ENCODE measurements at places on chromosomes 12 and 14.

DNA sequence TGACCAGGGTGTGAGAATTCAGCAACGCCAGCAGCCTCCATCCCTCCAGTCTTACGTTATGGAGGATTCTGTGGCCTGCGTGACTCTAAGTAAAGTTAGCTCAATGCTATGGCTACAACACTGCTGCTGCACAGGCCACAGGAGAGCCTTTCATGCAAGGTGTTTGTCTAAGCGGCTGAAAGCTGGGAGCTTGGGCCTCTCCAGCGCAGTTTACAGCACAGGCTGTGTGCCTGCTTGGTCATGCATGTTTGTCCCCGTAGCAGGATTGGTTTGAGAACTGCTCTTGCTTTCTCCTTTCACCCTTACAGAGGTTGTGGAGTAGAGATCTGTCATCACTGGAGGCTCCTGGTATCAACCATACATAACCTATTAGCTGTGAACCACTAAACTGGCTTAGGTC lies 113.1 kb upstream of the TMCC3 start:
- no peak for DNase-seq

- no peak for DNase-seq
These were observed 20.7 kb downstream of the FAIM2 start for GRCh38 chr12:49882851-49883464.

GRCh38 chr12:8844665-8845064 lies 22.2 kb downstream of the A2ML1 start:
- DNase-seq = no peak

- no peak for DNase-seq
These were observed 9.1 kb upstream of the OR6C76 start for GRCh38 chr12:55416961-55417360.

DNA sequence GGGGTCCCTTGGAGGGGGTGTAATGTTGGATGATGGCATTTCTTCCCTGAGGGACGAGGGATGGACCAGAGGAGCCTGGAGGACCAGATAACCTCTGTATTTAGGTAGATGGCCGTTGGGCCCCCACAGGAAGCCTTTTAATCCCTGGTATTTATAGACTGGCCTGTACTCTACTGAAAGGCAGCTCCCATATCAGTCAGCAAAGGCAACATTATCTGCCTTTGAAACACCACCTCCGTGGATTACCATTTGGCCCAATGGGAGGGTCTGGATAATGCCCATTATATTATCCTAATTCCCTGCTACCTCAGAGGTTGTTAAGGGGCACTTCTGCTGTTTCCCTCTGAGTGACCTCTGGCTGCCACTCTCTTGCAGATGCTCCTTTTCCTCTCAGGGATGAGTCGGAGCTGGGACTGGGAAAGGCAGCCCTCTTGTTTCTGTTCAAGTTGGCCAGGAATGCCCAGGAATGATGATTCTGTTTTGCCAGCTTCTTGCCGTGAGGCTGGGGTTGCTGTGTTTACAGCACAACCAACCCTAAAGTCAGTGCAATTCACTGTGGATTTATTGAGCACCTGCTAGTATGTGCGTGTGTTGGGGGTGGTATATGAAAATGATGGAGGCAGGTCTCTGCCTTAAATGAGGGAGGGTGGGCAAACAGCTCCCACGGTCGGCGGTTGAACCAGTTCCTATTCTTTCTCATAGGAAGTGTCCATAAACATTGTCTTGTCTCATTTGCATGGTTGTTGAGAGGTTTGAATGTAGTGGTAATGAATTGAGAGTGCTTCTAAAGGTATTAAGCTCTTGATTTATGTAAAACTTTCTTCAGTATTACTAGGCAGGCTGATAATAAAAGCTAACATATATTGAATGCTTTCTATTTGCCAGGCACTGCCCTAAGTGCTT lies 18.1 kb downstream of the SUSD6 start:
- DNase-seq = no peak

DNA sequence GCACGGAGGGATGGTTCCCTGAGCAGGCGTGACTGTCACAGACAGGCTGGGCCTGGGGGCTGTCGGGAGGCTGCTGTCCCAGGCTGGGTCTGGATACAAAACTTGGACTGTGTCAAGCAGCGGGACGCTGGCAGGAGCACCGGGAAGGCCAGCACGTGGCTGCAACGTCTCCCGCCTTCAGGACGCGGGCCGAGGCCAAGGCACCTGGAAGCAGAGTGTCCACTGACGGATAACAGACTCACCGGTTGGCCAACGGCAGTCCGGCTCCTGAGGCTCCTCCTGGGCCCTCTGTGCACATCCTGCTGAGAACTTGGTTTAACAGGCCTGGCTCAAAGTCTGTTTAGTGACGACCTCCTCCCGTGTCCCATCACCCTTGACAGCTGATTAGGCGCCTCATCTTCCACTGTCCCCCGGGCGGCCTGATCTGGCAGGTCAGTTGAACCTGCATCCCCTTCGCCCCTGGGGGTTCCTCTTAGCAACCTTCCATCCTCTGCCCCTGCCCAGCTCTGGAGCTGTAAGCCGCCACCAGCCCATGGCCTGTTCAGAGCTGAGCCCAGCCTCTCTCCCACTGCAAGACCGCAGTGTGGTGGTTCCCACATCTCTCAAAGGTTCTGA lies 2.5 kb downstream of the XRCC3 start:
- DNase-seq = no peak

GRCh38 chr14:71309756-71310155 lies 402.5 kb downstream of the PCNX1 start:
- no peak for DNase-seq

DNA sequence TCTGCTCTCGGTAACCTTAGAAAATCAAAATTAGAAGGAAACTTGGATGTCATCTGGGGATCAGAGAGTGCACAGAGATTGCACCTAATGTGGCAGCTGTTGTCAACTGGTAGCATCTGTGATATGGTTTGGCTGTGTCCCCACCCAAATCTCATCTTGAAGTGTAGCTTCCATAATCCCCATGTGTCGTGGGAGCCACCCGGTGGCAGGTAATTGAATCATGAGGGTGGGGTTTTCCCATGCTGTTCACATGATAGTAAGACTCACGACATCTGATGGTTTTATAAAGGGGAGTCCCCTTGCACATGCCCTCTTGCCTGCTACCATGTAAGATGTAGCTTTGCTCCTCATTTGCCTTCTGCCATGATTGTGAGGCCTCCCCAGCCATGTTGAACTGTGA lies 127.7 kb upstream of the SRRM4 start:
- no peak for DNase-seq

DNA sequence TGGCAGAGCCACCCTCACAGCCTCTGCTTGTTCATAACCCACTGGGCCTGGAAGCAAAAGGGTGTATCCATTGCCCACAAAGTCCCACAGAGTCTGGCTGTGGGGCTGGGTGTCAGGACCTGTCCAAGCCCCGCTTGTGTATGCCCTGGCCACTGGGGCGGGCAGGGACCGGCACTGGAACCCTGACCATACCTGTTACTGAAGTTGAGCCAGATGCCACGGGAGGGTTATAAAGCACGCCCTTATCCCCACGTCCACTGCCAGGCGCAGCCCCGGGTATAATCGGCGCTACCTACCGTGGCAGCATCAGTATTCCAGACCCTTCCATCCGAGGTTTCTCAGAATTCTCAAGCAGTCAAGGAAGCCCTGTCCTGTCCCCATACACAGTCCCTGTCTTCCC lies 40.8 kb downstream of the PHETA1 start:
- no peak for DNase-seq

- DNase-seq = no peak
These were observed 25.0 kb upstream of the GSG1 start for GRCh38 chr12:13128291-13128965.

DNA sequence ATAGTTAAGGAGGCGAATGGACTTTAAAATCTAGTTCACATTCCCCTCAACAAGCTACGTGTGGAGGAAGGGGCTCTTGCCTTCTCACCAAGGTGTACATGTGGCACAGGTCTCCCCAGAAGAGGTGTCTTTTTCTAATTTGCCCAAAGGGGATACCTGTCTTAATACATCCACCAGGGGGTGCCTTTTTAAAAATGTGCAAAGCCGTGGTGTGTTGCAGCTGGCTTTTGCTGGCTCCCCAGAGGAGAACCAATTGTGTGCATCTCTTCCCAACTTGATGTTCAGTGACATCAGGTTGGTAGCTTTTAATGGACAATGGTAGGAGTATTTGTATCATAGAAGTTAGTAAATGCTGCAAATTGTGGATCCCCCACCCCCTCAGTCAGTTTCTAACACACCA lies 33.8 kb downstream of the CREBL2 start:
- no peak for DNase-seq

GRCh38 chr12:52217223-52217622 lies 15.8 kb upstream of the KRT7 start:
- DNase-seq = no peak

DNA sequence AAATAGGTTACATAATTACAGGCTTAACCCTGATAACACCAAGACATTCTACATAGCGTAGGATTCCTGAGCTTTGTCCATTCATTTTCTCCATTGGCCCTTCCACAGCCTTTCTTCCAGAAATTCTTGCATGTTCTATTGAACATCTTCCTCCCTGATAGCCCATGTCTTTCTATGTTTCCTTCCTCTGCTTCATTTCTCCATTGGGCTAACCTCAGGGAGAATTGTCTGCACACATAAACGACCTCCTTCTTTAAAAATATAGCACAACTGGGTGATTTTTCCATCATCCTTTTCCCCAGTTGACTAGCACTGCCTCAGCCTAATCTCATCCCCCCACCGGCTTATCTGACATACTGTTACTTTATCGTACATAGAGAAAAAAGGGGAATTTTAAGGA lies 11.2 kb downstream of the DIO2 start:
- no peak for DNase-seq

DNA sequence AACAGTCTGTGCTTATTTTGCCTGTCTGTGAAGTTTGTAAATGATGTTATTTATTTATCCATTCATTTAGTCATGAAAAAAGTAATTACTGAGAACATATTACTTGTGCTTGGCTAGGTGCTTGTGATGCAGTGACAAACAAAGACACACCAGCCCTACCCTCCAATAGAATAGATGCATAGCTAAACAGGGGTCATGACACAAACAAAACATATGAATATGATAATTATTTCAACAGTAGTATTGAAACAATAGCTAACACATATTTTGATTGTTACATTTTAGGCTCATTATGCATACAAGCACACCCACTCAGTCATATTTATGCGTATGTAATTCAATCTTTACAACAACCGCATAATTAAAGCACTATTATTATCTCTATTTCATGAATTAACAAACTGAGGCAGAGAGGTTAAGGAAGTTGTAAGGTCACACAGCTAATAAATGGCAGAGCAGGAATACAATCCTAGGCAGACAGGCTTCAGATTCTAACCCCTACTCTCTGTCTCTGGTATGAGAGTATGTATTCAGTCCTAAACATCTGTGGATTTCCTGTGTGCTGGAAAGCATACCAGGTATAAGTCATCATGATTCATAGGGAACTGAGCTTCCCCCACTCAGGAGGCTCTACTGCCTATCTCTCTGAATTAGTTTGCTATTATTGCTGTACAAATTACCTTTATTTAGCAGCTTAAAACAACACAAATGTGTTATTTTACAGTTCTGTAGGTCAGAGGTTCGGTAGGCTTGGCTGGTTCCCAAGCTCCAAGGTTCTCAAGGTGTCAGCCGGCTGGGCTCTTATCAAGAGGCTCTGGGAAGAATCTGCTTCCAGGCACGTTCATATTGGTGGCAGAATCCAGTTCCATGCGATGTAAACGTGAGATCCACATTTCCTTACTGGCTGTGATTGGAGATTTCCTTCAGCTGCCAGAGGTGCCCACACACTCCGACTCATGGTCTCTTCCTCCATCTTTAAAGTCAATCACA lies 509.4 kb downstream of the GALC start:
- no peak for DNase-seq

GRCh38 chr14:76917158-76917596 lies 91.0 kb downstream of the LRRC74A start:
- no peak for DNase-seq

GRCh38 chr12:49766115-49766455 lies 24.7 kb downstream of the TMBIM6 start:
- no peak for DNase-seq

GRCh38 chr12:71440345-71440762 lies 756 bp downstream of the LGR5 start:
- no peak for DNase-seq

DNA sequence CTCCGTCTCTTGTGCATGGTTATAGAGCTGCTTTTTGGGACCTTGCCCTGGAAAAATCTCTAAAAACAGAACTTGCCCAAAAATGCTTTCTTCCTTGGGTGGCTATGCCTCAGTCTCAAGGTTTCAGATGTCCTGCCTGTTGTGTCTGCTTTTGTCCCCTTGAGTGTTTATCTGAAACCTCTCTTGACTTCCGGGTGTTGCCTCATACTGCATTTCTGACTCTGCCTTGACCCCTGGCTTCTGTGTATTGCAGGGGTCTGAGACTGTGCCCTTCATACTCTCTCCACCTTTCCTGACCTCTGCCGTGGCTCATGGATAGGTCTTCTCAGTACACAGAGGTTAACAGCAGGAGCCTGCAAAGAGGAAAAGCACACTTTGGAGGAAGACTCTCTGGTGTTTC lies 124.8 kb upstream of the NTF3 start:
- no peak for DNase-seq

DNA sequence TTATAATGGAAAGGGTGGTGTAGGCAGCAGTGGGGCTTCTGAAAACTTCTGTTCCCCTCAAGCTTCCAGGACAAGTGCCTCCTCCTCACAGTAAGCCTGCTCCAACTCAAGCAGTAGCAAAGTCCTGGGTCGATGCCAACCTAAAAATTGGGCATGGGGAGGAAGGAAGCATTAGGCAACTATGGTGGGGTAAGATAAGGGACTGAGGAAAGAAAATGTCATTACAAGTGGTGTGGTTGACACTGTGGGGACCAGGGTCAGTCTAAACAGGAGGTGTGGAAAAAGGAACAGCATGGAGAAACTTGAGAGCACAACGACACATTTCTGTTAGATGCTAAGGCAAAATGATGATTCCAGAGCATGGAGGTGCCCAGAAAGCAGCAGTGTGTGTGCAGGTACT lies 34.9 kb downstream of the WIF1 start:
- DNase-seq = no peak

- no peak for DNase-seq
These were observed 51.1 kb upstream of the HIF1A start for GRCh38 chr14:61644175-61644574.

- no peak for DNase-seq
These were observed 1139.4 kb downstream of the TMEM121 start for GRCh38 chr14:106665814-106666213.

DNA sequence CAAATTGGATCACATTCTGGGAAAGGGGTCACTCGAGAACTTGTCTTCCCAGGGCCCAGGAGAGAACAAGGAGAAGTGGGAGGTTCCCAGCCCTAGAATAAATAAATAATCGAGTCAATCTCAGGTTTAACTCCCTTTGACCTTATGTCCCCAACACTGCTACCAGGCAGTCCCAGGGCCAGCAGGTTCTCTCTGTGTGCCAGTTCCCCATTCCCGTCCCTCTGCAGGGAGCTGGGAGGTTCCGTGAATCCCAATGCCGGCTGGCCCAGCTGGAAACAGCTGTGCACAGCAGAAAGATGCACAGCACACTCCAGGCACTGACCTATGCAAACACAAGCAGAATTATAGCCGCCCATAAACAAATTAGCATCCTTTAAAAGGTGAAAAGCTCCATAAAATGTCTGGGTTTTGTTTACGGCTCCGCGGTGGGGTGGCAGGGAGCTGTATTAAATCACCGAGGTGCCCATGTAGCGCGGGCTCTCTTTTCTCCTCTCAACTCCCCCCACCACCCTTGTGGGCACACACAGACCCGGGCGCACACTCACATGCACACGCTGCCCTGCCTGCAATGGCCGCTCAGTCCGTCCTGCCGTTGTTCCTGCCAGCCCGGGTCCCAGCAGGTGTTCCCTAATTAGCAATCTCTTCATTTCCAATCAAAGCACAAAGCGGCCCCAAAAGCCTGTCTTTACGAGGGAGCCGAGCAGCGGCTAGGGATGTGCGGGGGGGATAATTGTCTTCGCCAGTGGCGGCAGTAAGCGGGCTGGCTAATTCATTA lies 46.6 kb upstream of the ESRRB start:
- DNase-seq = no peak

GRCh38 chr14:99099051-99099787 lies 172.8 kb downstream of the BCL11B start:
- DNase-seq = no peak
